Effector memory CD4-positive, alpha-beta T cell (primary cell): ENCODE measurements at places on chromosomes 7 and 10.

DNA sequence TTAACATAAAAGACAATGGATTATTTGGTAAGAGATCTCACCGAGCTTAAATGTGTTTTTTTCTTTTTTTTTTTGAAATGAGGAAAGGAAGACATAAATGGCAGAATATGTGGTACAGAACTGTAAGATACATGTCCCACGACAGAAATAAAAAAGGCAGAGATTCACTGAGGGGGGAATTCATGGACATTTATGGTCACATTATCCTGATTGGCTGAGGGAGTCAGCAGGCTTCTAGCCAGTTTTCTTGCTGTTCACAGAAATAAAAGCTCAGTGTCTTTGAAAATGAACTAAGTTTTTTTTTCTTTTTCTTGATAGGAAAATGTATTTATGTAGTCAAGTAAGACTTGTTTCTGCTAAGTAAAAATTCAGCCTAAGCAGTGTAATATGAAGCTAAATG is 8.2 kb upstream of the FAS start:
- no peak for DNase-seq

- DNase-seq, result no peak
These were observed 163.8 kb downstream of the PRPF18 start for GRCh38 chr10:13750299-13751190.

DNA sequence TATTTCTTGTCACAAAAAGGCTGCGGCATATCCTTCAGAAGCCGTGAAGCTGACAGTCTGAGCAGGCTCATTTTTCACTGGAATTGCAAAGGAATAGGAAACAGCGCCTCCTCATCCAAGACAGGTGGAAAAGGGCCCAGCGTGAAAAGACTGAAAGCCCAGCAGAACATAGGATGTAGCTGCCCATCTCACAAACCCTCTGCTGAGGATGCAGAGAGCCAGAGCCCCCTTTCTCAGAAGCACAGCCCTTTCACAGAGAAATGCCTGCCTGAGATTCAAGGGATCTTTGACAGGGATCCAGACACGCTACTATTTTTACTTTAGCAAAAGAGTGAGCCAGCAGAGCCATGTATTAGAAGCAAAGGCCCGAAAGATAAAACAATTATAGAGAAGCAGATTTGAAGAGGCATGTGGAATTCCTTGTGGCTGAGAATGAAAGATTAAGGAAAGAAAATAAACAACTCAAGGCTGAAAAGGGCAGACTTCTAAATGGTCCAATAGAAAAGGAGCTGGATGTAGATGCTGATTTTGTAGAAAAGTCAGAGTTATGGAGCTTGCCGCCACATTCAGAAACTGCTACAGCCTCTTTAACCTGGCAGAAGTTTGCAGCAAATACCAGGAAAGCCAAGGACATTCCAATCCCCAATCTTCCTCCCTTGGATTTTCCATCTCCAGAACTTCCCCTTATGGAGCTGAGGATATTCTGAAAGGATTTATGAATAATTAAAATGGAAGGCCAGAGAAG is 36.9 kb downstream of the GDI2 start:
- no peak for DNase-seq

- no peak for DNase-seq
These were observed 2.3 kb downstream of the DDIT4 start for GRCh38 chr10:72276013-72276387.

DNA sequence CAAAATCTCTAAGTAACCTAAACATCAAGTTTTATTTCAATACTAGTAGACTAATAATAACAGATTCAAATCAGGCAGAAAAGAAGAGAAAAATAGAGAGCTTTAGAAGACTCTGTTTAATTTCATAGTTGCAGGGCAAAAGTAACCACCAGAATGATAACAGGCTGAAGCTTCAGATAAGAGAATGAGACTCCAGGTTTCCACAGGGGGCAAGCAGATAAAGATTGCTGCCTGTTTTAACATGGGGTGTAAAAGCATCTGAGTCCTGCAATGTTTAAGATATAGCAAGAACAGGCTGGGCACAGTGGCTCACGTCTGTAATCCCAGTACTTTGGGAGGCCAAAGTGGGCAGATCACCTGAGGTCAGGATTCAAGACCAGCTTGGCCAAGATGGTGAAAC is 11.0 kb downstream of the CROT start:
- no peak for DNase-seq

DNA sequence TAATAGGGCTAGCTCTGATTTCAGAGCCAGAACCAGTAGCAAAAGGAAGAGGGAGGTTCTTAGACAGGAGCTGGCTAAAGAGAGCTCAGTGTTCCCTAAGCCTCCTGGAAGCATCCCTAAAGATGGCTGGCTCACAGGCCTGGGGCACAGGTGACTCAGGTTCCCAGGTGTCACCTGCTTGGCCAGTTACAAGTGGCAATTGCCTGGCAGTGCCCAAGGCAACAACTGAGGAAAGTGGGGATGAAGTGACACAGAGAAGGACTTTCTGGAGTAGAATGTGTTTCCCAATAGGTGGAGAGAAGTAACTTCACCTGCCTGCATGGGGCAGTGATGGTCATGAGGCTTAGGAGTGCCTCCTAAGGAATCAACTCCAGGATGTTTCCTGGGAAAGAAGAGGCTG is 66.5 kb upstream of the EEPD1 start:
- no peak for DNase-seq

DNA sequence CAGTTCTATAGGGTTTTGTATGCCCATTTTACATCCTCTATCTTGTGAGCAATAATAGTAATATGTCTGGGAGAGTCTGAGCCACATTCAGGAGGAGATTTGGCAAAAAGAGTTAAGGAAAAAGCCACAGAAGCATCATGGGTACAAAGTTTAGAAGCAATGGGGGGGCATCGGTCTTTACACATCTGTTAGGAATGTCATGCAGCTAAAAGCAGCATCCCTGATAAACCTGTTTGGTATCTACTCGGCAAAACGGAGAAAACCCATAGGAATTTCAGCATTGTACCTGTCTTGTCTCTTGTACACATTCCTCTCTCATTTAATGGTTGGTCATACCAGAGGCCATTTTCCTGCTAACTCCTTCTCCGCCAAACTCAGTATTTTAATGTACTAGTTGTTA is 12.5 kb upstream of the HERPUD2 start:
- no peak for DNase-seq

DNA sequence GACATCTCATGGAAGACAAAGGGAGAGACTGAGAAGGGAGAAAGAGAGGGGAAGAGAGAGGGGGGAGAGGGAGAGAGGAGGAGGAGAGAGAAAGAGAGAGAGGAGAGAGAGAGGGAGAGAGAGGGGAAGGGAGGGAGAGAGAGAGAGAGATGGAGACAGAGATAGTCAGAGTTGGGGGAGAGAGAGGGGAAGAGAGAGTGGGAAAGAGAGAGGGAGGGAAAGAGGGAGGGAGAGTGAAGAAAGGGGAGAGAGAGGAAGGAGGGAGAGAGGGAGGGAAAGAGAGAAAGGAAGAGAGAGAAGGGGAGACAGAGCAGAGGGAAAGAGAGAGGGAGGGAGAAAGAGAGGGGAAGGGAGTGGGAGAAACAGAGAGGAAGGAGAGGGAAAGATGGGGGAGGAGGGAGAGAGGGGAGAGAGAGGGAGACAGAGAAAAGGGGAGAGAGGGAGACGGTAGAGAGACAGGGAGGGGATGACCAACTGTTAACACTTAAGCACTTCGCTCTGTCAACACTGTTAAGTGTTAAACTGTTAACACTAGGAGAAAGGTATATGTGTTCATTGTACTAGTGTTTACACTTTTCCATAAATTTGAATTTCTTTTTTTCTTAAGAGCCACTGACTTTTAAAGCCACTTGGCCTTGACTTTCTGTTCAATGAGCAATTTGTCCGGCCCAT is 21.8 kb upstream of the SDK1 start:
- no peak for DNase-seq

DNA sequence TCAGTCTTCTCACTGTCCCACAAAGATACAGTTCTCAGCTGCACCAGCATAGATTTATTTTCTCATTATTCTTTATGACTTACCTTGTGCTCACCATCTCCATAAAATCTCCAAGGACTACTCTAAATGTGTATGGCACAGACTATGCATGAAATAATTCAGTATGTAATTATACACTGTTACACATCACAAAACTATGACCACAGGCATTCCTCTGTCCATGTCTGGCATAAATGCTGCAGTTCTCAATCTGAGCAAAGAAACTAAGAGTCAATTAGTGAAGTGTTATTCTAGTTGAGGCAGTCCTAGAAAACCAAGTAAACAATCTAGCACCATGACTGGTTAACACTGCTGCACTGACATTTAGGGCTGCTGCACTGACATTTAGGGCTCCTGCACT is 2.7 kb downstream of the CYCS start:
- DNase-seq, result no peak

GRCh38 chr7:33981671-33982424 is 76.5 kb downstream of the BMPER start:
- DNase-seq, result no peak

DNA sequence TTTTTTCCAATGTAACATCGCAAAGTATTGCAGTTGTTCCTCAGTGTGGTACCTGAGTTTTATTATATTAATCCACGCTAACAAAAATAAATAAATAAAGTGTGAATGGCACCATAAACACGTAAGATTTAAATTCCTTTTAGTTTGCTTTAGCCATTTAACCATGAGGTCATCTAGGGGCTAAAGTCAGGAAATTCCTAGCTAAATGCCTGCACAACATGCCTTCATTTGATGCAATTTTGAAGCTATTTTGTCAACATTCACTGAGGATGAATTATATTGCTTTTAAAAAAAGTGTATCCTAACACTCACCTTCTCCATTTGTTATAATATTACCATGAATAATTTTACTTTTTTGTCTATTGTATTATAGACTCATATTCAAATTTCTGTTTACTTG is 714.4 kb downstream of the GATA3 start:
- DNase-seq, result no peak

DNA sequence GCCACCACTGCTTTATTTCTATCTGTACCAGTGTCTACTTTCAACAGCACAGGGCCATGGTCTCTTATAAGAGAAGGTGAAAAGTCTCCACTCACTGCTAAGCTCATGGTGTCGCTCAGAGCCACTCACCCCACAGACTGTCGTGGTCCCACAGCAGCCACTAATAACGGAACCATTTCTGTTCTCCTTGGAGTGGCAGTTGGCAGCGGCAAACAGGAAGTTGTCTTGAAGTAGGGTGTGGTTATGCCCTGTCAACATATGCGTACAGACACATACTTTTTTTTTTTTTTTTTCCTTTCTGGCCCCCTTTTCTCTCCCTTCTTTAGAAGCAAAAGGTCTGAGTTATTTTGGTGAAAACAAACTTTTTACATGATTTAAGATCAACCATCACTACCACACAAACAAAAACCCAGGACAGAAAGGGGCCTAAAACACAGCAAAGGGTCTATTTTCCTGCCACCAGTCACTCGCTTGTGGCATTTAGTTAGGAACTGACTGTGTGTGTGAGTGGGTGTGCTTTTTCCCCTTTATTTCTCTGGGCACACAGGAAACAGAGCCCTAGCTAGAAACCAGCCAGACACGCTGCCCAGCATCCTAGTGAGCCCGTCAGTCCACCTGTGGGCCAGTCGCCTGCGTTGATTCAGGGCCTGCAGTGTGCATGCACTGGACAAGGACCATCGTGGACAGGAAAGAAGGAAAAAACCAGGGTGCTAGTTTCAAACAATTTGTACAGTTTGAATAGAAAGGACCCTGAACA is 96.7 kb upstream of the EFCAB10 start:
- DNase-seq, result peak; percentile 58

GRCh38 chr7:106278695-106279094 is 6.1 kb downstream of the NAMPT start:
- DNase-seq, result no peak

GRCh38 chr7:29592866-29593265 is 29.2 kb downstream of the PRR15 start:
- no peak for DNase-seq

DNA sequence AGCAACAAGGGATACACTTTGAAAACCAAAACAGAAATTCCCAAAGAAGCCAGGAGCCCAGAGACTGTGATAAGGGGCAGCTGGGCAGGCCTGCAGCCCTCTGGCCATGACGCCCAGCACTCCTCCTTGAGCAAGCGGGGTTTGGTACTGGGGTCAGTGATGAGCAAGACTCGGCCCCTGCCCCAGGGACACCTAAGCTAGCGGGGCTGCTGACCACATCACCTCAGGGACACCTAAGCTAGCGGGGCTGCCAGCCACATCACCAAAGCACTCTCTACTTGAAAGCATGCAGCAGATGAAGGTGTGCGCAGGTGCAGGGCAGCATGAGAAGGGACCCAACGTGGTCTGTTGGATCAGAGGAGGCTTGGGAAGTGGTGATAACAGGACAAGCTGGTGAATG is 108.0 kb upstream of the PPP2R2D start:
- no peak for DNase-seq

DNA sequence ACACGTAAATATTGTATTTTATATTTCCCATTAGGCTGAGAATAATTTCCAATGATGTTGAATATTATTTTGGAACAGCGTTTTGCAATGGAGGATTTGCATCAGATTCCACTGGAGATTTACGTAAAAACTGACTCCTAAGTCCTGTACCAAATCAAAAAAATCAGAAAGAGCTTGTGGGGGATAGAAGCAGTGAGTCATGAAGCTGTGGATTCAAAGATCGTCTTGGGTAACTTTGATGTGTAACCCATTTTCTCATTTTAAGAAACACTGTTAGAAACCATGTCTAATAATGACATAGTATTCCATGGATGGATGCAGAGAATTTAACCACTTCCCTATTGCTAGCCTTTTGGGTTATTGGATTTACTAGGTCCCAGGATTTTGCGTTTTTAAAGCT is 158.6 kb downstream of the INHBA start:
- DNase-seq, result no peak

- no peak for DNase-seq
These were observed 741.7 kb upstream of the GALNT17 start for GRCh38 chr7:70390251-70390650.

DNA sequence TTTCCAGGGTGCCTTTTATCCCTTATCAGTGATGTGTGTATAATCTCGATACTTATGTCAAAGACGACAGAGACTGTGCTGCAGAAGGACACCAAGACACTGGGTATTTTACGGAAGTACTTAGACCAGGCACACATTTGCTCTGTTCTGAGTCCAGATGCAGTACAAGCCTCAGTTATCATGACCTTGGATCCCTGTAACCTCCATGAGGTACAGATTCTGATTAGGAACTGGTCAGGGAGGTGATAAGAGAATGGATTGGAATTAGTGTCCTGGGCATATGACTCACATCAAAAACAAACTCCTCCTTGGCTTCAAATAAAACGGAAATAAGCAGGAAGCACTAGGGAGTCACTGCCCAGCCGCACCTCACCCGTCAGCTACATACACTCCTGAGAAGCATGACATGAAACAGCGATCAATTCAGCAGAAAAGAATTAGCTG is 146.5 kb downstream of the SFMBT2 start:
- no peak for DNase-seq

GRCh38 chr7:11315666-11316258 is 342.1 kb downstream of the PHF14 start:
- no peak for DNase-seq
